ENCODE measurements at places on chromosomes 1 and 21.

- DNase-seq = peak; percentile 16
These were observed 285.3 kb upstream of the C1orf105 start for GRCh38 chr1:172135076-172135672.

- DNase-seq = no peak
These were observed 53.1 kb downstream of the S100B start for GRCh38 chr21:46551636-46552241.

- DNase-seq = no peak
These were observed 244.8 kb downstream of the SMYD3 start for GRCh38 chr1:246262281-246262680.

- no peak for DNase-seq
These were observed 184.9 kb downstream of the NCAM2 start for GRCh38 chr21:21183092-21183491.

- peak; percentile 79 for DNase-seq
These were observed 156.9 kb upstream of the GJB5 start for GRCh38 chr1:34597877-34598514.

DNA sequence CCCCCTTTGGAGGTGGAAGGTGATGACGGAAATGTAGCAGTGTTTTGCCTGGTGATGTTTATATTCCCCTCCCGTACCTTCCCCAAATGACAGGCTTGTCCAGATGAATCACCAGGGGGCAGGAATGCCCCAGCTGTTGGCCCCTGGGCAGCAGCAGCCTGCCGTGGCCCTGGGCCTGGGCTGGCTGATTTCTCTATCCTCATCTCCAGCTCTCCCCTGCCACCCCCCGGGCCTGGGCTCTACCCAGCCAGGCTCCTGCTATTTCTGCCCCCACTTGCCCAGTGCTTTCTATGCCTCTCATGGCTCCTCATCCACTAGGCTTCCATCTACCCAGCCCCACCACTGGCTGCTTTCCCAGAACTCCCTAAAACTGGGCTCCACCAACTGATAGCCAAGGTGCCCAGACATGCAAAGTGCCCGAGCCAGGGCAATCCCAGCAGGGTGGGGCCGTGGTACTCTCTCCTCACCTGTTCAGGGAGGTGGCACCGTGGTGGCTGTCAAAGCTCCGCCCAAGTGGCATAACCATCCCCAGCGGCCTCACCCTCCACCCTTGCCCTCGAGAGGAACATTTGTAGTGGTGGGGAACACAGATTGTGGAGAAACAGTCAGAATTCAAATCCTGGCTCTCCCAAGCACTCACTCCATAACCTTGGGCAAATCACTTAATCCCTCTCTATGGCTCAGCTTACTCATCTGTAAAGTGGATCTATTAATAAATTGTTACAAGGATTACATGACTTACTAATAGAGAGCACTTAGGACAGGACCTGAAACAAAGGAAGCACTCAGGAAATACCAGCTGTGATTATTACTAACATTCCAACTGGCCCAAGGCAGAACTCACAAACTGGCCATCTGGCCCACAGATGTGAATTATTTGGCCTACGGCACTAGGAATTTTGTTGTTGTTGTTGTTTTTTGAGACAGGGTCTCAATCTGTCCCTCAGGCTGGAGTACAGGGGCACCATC is 12.8 kb upstream of the ECE1 start:
- no peak for DNase-seq

DNA sequence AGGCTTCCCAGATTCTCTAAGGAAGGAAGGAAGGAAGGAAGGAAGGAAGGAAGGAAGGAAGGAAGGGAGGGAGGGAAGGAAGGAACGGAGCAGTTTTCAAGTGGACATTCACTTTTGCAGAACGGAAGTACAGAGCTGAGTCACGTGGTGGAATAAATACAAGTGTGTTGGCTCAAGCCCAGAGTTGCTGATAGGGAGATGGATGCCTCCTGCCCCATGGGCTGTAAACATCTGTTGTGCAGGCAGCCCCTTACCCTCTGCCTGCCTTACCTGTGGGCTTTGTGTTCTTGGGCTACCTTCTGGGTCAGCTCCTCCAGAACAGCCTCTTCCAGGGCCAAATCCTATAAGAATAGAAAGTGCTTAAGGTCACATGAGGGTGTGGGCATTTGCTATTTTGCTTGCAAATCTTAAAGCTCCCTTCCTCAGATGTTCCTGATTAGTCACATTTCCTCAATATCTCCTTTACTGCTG is 121.7 kb downstream of the SMYD2 start:
- DNase-seq = no peak

GRCh38 chr1:226872437-226872836 is 2.0 kb downstream of the PSEN2 start:
- DNase-seq = no peak

DNA sequence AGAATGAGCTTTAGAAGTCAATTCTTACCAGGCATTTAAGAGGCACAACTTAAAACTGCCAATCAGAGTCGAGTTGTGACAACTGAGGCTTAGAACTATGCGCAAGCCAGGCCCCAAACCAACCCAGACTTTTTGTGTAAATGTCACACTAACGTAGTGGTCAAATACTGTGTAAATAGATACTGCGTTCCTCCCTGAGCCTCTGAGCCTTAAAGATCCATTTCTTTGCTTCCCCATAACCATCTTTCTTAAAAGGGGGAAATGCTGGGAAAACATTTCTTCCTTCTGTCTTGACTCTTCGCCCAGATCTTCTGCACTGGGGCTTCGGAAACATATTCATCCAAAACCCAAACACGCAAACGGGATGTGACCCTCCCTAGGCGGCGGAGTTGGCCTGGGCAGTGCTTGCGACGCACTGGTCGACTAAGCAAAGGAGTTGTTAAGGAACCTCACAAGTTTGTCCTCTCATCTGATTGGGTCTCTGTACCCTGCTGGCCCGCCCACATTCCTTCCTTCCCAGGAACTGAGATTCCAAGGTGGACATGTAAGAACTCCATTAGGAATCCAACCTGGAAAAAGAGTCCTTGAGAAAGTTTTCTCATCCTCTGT is 2.6 kb downstream of the ADAMTS5 start:
- DNase-seq = no peak

- DNase-seq = no peak
These were observed 59.6 kb upstream of the ADAMTS5 start for GRCh38 chr21:27026501-27026900.

DNA sequence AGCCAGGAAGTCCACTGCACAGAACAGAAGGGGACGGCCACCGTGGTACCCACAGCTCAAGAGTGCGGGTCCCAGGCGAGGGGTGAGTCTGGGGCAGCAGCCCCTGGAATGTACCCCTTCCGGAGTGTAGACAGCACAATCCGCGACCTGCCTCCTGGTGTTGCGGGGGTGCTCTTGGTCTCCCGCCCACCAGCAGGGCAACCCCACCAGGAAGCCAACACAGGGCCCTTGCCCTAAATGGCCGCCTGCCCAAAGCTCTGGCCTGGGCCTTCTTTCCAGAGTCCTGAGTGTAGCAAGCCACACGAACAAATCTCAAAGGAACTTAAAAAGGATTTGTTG is 1.1 kb upstream of the SLC19A1 start:
- peak; percentile 25 for DNase-seq

GRCh38 chr1:70764747-70765146 is 282.9 kb downstream of the PTGER3 start:
- DNase-seq = no peak

DNA sequence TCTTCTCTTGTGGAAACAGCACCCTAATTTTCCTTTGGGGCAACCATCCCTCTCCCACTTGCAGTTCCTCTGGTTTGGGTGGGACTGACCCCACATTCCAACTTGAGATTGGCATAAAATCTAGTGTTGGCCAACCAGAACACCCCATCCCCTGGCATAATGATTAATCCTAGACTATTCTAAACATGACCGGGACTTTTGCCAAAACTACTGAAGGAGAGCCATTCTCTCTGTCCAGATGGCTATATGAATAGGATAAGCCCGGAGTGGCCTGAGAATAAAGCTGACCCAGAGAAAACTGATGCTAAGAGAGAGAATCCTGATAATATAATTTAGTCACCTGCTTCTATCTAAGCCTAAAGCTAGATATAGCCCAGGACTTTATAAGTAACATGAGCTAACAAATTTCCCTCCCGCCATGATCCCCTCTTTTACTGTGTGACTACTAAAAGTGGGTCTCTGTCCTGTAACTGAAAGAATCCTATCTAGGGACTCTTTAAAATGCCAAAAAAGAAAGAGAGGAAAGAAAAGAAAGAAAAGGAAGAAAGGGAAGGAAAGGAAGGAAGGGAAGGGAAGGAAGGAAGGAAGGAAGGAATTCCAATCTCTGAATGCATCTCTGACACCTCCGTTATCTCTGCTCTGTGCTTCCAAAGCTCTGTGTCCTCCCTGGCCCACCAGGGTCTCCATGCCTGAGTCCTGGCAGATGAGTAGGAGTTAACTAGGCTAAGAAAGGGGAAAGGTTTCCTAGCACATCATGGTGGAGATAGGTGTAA is 28.0 kb upstream of the NRDC start:
- DNase-seq = no peak

GRCh38 chr1:33606272-33606671 is 133.8 kb downstream of the ZSCAN20 start:
- no peak for DNase-seq

DNA sequence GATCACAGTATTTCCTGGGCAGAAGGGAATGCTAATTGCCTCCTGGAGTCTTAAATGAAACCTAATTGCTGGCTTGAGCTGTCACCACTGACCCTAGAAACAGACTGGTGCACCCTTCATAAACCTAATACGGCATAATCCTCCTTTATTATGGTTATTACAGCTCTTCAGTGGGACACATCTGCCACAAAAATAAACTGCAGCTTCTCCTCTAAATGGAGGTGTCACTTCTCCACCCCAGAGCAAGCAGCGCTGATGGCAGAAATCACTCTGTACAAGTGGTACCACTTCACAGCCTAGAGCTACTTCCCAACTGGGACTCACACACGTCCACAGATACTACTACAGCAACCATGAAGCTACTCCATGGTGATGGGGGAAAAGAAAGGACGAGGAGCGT is 11.1 kb downstream of the PTPN14 start:
- no peak for DNase-seq

- peak; percentile 64 for DNase-seq
These were observed 2.6 kb downstream of the SLAMF8 start for GRCh38 chr1:159829273-159829634.

GRCh38 chr1:205445646-205445935 is 10.3 kb downstream of the BLACAT1 start:
- no peak for DNase-seq

DNA sequence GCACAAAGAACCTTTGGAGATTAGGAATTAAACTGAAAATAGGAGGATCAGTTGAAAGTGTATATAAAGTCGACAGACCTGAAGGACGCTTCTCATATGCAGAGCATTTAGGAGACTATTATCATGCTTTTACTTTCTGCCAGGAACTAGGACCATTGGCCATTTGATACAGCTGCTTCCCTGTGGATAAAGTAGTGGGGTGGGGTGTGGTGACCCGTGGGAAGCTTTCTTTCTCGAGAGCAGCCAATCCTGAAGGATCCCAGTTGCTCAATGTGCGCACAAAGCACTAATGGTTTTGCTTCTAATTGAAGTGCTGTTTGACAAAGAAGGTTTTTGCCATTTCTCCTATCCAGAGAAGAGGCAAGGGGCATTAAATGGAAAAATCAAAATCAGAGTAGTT is 14.9 kb upstream of the CD55 start:
- no peak for DNase-seq

DNA sequence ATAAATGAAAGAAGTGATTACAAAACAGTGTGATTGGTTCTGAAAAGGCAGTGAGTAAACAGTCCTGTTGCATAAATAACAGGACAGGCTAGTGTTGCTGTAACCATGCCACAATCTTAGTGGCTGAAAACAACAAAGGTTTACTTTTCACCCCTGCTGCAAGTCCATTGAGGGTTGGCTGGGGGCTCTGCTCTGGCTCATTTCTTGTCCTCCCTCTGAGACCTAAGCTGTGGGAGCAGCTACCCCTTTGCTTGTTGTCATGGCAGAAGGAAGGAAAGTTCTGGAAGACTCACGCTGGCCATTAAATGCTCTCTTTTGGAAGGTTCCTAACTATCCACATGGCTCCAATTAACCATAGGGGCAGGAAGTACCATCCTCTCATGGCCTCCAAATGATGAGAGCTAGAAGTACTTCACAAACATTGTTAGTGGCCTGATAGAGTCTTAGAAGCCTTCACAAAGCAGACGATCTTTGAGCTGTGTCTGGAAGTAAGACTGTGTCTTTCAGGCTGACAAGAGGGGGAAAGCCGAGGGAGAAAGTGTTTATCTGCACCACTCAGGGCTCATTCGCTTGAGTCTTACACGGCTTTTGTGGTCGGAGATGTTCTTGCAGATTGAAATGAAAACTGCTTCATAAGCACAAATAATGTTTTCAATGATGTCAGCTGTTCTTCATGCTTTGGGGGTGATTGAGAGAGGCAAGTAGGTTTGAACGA is 11.9 kb downstream of the RCSD1 start:
- no peak for DNase-seq

GRCh38 chr1:38027201-38028104 is 14.9 kb downstream of the UTP11 start:
- no peak for DNase-seq

DNA sequence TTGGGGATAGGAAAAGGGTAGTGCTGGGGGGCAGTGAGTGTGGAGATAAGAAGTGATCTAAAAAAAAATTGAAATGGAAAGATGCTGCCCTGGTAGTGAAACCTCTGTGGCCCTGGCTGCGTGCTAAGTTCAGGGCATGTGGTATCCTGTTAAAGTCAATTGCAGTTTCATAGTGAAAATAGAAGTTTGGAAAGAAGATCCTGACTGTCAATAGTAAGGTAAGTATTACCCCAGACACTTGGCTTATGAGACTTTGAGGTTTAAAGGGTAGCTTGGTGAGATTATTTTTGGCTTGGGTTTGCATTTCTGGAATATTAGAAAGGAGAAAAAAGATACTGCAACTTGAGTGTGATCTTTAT is 6.8 kb downstream of the ARID1A start:
- no peak for DNase-seq

GRCh38 chr1:38179483-38179882 is 132.9 kb upstream of the POU3F1 start:
- DNase-seq = no peak

GRCh38 chr1:229170778-229171505 is 100.0 kb upstream of the RAB4A start:
- DNase-seq = no peak

DNA sequence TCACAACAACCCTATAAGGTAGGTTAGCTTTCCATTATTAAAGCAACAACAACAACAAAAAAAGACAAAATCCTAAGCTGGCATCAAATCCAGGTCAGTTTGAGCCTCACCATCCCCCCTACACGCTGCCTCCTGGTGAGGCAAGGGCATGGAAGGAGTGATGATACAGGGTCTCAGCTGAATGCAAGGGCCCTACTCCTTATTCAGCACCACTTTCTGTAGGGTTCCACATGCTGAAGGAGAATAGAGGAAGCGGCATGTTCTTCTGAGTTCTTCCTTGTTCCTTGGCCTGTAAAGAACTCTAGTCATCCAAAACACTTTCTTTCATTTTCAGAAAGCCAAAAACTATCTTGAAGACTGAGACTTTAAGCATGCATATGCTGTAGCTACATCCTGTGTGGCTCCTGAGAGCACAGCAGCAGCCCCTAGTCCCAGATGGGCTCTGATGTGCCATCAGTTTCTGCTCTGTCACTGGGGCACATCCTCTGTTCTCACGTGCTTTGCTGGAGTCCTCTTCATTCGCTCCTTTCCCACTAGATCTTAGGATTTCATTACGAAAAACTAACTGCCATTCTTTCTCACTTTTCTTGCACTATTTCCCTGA is 6.2 kb downstream of the ILDR2 start:
- DNase-seq = no peak

- no peak for DNase-seq
These were observed 1.6 kb downstream of the SLC44A3 start for GRCh38 chr1:94821636-94822305.

- no peak for DNase-seq
These were observed 53.7 kb upstream of the RIPK4 start for GRCh38 chr21:41820384-41821080.

GRCh38 chr1:214009423-214010196 is 21.8 kb downstream of the PROX1 start:
- no peak for DNase-seq

GRCh38 chr1:9429342-9429711 is 109.9 kb upstream of the SLC25A33 start:
- DNase-seq = no peak
